ENCODE measurements at places on chromosomes 7 and 10.

- no peak for DNase-seq
Observed at GRCh38 chr7:113652501-113652900, 266.3 kb downstream of the PPP1R3A start.

GRCh38 chr10:63267414-63268148 lies 134.5 kb downstream of the NRBF2 start:
- DNase-seq = no peak

DNA sequence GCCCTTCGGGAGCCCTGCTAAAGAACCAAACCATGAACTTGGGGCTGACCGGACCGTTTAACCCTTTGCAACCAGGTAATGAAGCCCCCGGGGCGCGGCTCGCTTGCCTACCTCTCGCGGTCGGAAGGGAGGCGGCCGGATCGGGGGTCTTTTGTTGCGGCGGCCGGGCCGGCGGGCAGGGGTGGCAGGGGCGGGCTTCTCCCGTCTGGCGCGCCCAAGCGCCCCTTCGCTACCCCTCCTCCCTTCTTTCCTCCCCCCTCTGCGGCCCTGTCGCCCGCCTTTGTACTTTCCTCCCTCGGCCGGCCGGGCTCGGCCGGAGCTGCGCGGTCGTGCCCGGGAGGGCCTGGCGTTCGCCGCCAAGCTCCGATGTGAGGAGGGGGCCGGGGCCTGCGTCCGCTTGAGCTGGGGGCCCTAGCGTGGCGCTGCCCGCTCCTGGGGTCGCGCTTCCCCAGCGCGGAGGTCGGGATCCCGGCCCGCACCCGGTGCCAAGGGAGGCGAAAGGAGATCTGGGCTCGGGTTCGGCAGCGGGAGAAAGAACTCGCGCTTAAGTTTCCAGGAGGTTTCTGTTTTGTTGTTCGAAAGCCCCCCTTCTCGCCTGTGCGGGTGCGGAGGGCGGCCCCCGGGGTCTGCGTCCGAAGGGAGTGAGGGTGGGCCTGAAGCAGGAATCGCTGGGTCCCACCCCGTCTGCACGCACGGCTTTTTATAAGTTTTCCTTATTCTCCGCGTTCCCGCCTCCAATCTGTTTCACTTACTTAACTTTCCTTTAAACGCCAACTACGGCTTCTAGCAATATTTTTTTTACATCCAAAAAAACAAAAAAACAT lies 436.8 kb upstream of the GALNT17 start:
- DNase-seq = no peak

DNA sequence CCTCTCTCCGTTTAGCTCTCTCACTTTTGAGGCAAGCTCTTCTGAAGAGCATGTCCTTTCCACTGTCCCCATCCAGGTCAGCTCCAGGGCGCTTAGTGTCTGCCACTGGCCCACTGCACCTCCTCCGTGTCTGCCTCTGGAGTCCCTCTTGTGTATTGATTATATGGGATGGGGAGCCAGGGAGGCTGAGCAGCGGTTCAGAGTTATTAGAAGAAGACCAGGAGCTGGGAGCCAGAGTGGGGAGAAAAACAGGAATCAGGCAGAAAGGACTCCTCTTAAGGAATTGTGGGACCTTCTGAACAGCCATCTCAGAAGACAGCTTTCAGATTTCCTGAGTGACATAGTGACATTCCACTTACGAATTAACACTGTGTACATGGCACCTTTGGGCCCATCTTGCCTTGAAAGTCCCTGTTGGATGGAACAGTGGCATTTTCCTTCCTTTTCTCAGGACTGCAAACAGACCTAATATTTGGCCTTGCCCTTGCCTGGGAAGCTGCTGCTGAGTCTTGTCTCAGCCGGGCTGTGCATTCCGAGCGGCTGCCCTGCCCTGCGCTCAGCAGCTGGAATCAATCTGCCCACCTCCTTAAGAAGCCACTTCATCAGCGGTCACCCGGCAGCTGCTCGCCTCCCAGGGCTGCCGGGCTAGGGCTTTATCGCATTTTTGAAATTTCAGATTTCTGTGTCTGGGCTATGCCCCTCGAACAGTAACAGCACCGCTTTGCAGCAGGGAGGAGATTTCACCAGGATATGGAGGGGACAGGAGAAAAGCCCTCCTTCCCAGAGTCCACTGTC lies 81.1 kb upstream of the PRKG1 start:
- DNase-seq = no peak

- DNase-seq = no peak
Observed at GRCh38 chr7:134509010-134509409, 18.4 kb upstream of the AKR1B10 start.

DNA sequence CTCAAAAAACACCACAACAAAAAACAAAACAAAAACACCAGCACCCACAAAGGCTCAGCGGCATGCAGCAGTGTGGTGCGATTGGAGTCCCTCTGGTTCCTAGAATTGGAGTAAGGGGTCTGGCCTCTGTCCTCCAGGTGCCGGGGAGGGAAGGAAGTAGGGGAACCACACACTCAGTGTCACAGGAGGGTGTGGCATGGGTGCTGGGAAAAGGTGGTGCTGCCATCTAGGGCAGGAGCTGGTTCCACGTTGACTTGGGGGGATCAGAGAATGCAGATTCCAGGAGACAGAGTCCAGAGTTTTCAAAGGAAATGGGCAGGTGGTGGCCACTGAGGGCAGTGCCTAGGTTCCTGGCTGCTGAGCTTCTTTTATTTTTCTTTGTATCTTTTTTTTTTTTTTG lies 19.8 kb upstream of the WIPI2 start:
- DNase-seq = no peak

GRCh38 chr7:156751319-156751718 lies 110.7 kb downstream of the RNF32 start:
- DNase-seq = peak; percentile 79

- no peak for DNase-seq
Observed at GRCh38 chr7:157515342-157516041, 178.7 kb downstream of the DNAJB6 start.

- no peak for DNase-seq
Observed at GRCh38 chr7:46859963-46860475, 721.9 kb downstream of the TNS3 start.

- no peak for DNase-seq
Observed at GRCh38 chr10:97361537-97361901, 27.0 kb upstream of the FRAT2 start.

- no peak for DNase-seq
Observed at GRCh38 chr7:47540387-47541350, 41.2 kb downstream of the TNS3 start.

- DNase-seq = no peak
Observed at GRCh38 chr10:91630625-91631024, 2.2 kb downstream of the PPP1R3C start.

- DNase-seq = no peak
Observed at GRCh38 chr7:33973231-33974015, 68.1 kb downstream of the BMPER start.
